ENCODE measurements at places on chromosomes 7 and 10.

- DNase-seq, result no peak
Observed at GRCh38 chr7:233249-234035, 41.1 kb downstream of the FAM20C start.

GRCh38 chr10:51892965-51893658, 193.7 kb upstream of the CSTF2T start:
- DNase-seq, result no peak

- peak; percentile 41 for DNase-seq
Observed at GRCh38 chr10:48896756-48897440, 42.7 kb downstream of the LRRC18 start.

DNA sequence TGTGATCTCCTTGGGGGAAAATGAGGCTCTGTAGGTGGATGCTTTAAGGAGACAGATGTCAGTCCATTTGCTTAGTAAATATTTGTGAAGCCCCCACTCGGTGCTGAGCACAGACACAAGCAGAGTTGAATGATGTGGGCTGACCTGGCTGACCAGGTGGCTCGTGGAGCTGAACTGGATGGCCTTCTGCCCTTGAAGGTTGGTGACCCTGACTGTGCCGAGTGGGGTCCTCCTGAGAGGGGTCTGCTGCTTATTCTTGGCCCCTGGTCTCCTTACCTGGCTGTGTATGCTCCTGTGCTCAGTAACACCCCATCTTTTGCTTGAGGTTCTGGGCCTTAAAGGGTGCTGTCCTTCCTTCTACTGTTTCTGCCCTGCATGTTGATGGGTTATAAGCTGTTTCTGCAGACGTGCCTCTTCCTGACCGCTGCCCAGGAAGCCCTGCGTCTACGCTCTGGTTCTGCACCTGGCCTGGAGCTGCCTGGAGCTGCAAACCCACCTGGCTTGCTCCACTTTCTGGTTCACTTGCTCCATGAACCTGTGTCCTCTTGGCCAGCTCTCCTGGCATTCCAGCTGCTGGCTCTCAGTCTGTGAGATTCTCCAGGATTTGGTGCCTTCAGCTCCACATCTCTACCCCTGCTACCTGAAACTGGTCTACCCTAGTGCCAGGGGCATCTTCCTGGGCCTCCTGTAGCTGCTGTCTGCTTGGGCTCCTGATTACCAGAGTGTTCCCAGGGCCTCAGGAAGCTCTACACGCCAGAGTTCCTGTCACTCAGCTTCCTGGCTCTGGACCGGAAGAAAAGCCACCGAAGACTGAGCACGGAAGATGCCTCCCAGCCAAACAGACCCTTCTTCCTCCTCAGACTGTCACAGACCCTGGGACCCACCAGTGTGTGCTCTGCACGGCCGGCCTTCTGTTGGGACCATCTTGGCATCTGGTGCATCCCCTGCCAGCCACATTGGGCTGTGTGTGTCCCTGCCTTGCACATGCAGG, 76.5 kb downstream of the ADCY1 start:
- DNase-seq, result no peak

GRCh38 chr7:111864291-111864976, 302.1 kb upstream of the IMMP2L start:
- DNase-seq, result no peak

DNA sequence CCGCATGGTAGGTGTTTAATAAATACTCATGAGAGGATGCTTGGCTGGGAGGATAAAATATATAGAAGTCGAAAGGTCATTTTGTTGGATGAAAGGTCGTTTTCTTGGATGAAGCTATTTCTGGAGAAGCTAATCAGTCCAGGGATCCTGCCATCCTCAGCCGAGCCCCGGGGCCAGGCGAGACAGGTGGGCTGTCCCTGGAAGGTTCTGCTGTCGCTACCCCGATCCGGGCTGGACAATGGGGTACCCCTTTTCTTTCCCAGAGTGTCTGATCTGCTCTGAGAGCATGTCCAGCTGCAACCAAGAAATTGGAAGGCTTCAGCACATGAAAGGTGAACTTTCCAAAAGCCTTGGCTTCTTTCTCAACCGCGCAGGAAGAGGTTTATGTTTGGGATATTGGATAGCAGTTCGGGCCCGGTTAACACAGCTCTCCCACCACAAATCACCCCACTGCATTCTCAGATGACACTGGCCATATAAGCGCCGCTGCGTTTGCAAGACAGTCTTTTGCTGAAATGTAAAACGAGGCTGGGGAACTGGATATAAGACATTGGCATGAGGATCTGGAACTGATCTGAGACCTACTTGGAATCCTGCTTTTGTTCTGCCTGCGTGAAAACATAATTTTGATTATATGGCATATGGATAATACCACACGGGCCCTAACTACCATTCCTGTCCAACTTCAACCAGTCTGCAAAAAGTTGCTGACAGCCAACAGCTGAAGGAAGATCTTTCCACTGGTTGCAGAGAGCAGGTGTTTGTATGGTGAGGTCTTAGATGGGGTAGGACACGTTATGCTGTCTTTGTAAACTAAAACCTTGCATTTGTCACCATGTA, 31.2 kb upstream of the MSRB2 start:
- DNase-seq, result no peak

- DNase-seq, result peak; percentile 66
Observed at GRCh38 chr7:519484-520390, at the start of gene PDGFA. Gene PDGFA, minus strand, starts transcription at chr7:519846. Its CDS starts 845 bp downstream, at chr7:519001.
